Foreskin keratinocyte (primary cell): ENCODE measurements at places on chromosomes 12 and 14. TPM values are rescaled to one million over a fixed set of nuclear protein-coding genes. Genes with fewer than 3 reads are reported as not detected.

DNA sequence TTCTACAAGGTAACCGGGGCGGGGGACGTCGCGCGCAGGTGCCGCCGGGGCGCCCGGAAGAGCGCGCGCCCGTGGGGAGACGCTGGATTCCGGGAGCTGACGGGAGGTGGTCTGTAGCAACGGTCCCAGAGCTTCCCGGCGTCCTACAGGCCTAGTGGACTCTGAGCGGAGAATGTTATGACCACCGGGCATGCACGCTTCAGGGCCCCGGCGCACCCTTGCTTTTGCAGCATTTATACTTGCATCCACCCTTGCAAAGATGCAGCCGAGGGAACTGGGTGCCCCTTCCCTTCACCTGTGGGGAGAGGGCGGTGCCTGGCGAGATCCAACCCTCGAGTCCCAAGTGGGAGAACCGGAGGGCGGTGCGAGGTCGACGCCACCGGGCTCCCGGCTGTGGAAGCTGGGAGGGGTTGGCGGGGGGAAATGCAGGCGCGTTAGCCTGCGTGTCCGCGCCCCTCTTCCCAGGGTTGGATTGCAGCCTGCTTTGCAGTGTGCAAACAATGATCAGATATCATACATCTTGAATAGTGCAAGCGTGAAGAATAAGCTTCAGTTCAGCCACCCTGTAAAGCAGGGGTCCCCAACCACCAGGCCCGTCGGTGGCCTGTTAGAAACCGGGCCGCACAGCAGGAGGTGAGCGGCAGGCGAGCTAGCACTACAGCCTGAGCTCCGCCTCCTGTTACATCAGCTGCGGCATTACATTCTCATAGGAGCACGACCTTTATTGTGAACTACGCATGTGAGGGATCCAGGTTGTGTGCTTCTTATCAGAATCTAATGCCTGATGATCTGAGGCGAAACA lies 576 bp downstream of the ERP29 start:
- peak; percentile 56 for DNase-seq

DNA sequence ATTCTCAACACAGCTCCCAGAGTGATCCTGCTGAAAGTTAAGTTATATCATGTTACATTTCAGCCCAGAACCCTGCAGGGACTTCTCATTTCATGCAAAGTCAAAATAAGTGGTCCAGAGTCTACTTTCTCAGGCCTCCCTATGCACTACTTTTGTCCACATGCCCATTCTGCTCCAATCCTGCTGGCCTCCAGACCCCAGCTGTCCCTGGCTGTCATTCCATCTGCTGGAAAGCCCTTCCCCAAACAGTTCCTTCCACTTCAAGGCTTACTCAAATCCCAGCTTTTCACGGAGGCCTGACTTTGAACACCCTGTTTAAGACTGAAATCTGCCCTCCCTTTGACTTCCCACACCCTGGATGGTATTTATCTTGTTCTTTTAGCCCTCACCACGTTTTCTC lies 109.8 kb upstream of the DNM1L start:
- no peak for DNase-seq

- no peak for DNase-seq
Observed at GRCh38 chr12:106358396-106359241, 1.1 kb downstream of the POLR3B start.

GRCh38 chr12:66288121-66288520 lies 14.2 kb upstream of the HELB start:
- DNase-seq: no peak

GRCh38 chr12:5514545-5514944 lies 82.6 kb downstream of the NTF3 start:
- DNase-seq: no peak

DNA sequence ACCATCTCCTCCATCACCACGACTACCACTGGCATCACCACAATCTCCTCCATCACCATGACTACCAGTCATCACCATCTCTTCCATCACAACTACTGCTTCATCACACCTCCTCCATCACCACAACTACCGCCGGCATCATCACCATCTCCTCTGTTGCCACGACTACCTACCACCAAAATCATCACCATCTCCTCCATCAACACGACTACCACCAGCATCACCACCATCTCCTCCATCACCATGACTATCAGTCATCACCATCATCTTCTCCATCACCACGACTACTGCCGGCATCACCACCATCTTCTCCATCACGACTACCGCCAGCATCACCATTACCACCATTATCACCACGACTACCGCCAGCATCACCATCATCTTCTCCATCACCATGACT lies 89.5 kb downstream of the RIMBP2 start:
- DNase-seq: no peak

- peak; percentile 81 for DNase-seq
Observed at GRCh38 chr14:54600717-54601109, 33.8 kb downstream of the SAMD4A start.

- DNase-seq: no peak
Observed at GRCh38 chr14:72683787-72684186, 210.1 kb downstream of the DPF3 start.

DNA sequence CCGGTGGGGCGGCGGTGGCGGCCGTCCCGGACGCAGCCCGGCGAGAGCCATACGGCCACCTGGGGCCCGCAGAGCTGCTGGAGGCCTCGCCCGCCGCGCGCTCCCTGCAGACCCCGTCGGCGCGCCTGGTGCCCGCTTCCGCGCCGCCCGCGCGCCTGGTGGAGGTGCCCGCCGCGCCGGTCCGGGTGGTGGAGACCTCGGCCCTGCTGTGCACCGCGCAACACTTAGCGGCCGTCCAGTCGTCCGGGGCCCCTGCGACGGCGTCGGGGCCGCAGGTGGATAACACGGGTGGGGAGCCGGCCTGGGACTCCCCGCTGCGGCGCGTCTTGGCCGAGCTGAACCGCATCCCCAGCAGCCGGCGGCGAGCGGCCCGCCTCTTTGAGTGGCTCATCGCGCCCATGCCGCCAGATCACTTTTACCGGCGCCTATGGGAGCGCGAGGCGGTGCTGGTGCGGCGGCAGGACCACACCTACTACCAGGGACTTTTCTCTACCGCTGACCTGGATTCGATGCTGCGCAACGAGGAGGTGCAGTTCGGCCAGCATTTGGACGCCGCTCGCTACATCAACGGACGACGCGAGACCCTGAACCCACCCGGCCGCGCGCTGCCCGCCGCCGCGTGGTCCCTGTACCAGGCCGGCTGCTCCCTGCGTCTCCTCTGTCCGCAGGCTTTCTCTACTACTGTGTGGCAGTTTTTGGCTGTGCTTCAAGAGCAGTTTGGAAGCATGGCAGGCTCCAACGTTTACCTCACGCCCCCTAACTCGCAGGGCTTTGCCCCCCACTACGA lies 716 bp downstream of the RIOX1 start:
- peak; percentile 68 for DNase-seq

- no peak for DNase-seq
Observed at GRCh38 chr14:59293935-59294661, 105.6 kb downstream of the DAAM1 start.

DNA sequence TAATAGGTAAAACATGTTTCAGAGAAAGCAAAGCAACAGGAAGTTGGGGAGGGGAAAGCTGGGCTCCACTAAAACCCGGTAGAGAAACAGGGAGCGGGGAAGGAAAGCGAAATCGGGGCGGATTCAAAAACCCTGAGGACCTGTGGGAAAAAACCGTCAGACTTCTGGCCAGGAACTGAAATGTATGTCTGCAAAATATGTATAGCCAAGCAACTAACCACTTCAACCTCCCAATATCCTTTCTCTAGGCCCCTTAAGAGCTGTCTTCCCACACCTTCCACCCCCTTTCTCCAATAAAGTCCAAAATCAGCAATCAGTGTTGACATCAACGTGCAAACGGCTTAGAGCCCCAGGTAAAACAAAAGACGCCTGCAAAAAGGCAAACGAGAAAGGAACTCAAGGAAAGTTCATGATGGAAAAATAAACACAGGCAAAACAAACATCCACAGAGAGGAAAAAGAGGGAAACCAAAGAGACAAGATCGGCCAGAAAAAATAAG lies 32.8 kb downstream of the SIX1 start:
- no peak for DNase-seq

DNA sequence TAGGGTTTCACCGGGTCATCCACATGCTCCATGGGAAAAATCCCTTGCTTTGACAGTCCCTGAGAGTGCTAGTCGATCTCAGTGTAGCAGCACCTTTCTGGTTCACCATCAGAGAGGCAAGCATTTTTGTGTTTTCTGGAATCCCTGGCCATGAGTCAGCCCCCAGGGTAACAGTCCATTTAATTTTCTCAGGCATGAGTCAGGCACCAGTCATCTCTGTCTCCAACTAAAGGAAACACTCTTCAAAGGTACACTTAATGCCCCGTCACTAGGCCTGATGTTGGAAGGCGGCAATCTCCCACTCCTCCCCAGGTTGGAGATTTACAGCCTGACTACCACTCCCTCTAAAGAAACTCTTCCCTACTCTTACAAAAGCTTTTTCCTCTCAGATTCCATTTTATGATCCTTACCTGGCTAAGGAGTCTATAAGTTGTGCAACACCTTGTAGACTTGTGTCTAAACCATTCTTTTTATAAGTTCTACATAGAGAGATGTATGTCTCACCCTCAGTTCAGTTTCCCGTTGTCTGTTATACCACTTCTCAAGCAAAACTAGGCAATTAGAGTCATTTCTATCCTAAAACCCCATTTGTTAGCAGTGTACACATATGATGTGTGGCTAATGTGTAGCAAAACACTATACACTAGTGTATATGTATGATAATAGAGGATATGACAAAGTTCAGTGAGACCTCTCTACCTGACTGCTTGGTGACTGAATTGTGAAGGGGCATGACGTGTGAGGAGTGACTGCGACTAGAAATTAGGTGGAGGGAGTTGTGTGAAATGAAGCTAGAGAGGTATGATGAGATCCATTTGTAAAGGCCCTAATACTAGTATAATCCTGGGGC lies 24.6 kb downstream of the TMEM19 start:
- DNase-seq: peak; percentile 98

DNA sequence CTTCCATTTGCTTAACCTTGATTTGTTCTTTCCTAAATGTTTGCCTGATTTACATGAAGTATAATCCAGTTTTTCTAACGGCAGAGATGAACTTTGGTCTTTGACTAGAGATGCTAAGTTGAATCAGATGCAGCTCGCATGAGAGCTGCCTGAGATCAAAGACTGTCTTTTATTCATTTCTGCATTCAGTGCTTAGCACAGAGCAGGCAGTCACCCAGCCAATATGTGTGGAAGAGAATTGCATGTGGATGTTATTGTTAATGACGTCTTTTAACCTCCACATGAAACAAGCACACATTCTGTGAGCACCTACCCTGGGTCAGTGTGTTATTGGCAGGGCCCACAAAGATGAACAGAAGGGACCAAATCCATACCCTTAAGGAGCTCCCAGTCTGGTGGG lies 99.2 kb downstream of the SLC5A8 start:
- DNase-seq: no peak

GRCh38 chr12:9258676-9259075 lies 50.5 kb upstream of the PZP start:
- no peak for DNase-seq

DNA sequence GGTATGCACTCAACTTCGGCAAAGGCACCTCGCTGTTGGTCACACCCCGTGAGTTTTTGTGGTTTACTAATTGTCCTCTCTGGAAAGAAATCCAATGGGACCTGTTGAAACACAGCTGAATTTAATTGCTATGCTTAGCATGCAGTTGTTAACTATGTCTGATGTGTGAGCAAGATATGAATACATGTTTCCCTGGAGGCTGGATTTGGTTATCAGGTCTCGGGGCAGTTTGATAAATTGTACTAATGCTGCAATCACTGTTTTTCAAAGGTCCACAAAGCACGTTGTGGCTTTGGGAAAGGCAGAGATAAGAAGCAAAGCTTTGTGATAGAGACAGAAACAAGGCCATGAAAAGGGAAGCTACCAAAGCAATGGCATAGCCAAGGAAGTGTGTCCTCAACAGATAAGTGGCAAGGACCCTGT lies 91.3 kb downstream of the DAD1 start:
- peak; percentile 63 for DNase-seq

GRCh38 chr12:95413576-95413975 lies 60.4 kb upstream of the METAP2 start:
- DNase-seq: no peak

GRCh38 chr12:108745641-108746040 lies 14.3 kb upstream of the CORO1C start:
- DNase-seq: no peak

GRCh38 chr14:65286443-65286842 lies 126.1 kb upstream of the FUT8 start:
- DNase-seq: no peak

GRCh38 chr14:96088911-96089310 lies 49.7 kb downstream of the C14orf132 start:
- DNase-seq: no peak

- no peak for DNase-seq
Observed at GRCh38 chr12:22461786-22462185, 82.6 kb downstream of the C2CD5 start.

Gene SMIM41
- total RNA-seq: not detected in 2 replicates

Gene ATF7IP
- 26.3 and 33.1 TPM in 2 replicates for total RNA-seq

Gene PPM1A
- 30.8 and 32.4 TPM in 2 replicates for total RNA-seq

Gene CIDEB
- 2.6 and 2.7 TPM in 2 replicates for total RNA-seq

Gene SDS
- not detected in 2 replicates for total RNA-seq

Gene SLCO1B1
- not detected in 2 replicates for total RNA-seq

Gene FGF23
- not detected in 2 replicates for total RNA-seq

Gene CLEC1B
- total RNA-seq: not detected in 2 replicates

Gene LALBA
- total RNA-seq: not detected in 2 replicates

Gene DDX54
- total RNA-seq: 64.7 and 66.8 TPM in 2 replicates

Gene LHX5
- 0.11 and 0.24 TPM in 2 replicates for total RNA-seq

Gene ACSM4
- not detected in 2 replicates for total RNA-seq

Gene PLEKHH1
- total RNA-seq: 3.5 and 3.8 TPM in 2 replicates
